NCI-H345 (cell line): ENCODE measurements at places on chromosomes 1 and 21.

DNA sequence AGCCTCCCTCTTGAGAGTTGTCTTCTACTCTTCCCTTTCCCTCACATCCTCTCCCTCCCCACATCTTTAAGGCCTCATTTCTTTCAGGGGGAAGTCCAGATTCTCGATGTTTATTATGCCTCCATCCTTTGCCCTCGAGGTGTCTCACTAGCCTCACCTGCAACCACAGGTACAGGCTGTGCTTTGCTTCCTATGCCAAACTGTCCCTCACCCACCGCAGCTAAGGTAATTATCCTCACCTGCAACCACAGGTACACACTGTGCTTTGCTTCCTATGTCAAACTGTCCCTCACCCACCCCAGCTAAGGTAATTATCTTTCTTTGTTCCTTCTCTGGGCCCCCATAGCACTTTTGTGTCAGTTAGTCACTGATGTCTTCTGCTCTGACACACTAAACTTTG lies 328.1 kb upstream of the SNX7 start:
- no peak for DNase-seq

- DNase-seq, result no peak
Observed at GRCh38 chr1:13228343-13228781, 2.4 kb upstream of the PRAMEF18 start.

DNA sequence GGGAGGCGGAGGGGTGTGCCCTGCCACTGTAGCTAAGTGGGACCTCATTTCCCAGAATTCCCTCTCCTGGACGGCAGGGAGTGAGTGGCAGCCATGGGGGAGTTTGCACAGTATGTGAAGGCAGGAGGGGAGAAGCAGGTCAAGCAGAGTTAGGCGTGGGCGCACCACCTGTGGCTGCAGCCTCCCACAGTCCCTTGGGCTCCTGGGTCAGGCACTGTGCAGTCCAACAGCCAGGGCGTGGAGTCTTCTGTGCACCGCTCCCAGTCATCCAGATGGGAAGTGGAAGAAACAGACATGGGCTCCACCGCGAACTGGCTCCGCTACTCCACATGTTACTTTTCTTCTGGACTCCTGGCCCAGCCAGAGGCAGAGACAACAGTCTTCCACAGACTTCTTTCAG lies 85.4 kb upstream of the TIAM1 start:
- no peak for DNase-seq

- no peak for DNase-seq
Observed at GRCh38 chr1:14803002-14803789, 204.7 kb downstream of the KAZN start.

DNA sequence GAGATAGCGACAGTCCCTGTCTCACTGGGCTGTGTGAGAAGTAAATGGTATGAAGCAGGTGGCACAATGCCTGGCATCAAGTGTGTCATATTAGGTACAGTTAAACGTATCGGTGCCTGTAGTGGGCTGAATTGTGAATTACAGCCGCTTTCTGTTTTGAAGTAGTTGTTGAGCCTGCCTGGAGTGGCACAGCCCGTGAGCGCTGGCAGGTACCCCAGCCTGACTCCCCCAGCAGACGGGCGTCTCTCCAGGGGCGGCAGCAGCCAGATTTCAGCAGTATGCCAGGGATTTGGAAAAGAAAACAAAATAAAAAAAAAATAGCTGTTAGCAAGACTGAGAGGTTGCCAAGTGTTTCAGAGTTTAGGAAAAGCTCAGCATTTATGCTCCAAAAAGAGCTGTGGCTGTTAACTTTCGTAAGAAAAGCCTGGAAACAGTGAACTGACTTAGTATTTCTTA lies 26.6 kb upstream of the GPR153 start:
- DNase-seq, result no peak

DNA sequence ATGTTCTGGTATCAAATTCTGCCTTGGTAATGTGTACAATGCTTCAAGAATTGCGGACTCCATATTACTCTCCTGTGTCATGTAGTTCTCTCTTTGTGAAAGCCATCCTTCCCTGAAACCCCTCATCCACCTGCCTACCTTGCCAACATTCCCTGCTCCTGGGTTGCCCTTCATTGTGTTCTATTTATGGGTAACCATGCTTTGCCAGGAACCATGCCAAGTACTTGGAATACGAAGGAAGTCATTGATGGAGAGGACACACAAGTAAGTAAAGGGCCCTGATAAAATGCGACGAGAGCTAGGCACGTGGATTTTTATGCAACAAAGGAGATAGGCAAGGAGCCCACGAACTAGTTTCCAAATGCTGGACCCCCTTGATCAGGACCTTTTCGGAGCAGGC lies 300.8 kb downstream of the DISC1 start:
- DNase-seq, result peak; percentile 65

GRCh38 chr1:207172321-207172720 lies 68.3 kb downstream of the C4BPA start:
- DNase-seq, result no peak

DNA sequence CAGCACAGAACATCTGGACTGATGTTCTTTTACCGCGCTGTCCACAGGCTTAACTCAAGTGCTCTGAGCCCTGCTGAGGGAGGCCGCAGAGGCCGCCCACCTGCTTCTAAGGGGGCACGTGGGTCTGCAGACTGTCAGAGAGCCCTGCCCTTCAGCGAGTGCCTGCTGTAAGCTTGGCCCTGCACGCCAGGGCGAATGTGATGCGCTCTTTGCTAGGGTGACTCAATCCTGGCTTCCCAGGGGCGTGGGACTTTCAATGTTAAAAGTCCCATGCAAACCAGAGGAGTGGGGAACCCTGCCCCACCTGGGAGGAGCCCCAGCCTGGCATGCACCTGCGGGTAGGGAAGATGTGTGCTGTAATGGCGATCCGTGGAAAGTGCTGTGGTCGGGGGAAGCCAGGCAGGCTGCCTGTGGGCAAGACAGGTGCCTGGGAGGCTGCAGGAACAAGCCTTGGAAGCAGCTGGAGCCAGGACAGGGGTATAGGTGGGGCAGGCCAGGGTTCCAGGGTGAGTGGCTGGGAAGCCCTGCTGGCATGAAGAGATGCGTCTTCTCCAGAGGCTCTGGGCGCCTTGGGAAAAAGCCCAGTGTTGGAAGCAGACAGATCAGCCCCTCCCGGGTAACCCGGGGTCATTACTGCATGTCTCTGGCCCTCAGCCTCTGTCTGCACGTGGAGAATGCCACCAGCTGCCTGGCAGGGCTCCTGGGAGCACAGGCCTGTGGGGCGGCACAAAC lies 594 bp upstream of the PANK4 start:
- DNase-seq, result no peak

DNA sequence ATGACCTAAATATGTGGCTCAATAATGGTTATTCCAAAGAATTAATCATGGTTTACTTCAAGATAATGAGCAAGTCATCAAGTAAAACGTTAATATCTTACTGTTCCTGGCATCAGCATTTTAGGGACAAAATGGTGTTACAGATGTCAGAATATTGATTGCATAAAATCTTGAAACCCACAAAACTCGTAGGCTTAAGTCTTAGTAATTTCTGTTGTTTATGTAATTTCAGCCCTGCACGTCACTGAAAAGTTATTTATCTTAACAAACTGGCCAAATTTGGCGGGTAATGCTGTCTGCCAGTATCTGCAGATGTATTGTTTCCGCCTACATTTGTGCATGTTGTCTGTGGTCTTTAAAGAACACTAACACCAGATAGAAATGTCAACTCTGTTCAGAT lies 25.8 kb downstream of the CDC7 start:
- DNase-seq, result no peak

- DNase-seq, result peak; percentile 2
Observed at GRCh38 chr1:186722711-186723309, 42.6 kb upstream of the PTGS2 start.

DNA sequence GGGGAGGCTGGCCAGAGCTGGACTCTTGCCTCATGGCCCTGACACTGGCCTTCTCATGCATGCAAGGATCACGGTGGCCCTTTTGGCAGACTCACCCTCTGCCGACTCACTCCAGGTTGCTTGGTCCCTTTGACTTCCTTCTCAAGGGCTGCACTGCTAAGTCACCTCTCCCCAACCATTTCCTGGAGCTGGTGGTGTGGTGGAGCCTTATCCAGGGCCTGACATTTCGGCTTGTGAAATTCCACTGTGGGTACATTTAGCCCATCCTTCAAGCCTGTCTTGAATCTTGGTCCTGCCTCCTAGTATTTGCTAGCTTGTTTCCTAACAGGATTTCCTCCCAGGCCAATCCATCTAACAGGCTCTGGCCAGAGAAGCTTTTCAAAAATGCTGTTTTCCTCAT lies 52.6 kb upstream of the JUN start:
- DNase-seq, result no peak

DNA sequence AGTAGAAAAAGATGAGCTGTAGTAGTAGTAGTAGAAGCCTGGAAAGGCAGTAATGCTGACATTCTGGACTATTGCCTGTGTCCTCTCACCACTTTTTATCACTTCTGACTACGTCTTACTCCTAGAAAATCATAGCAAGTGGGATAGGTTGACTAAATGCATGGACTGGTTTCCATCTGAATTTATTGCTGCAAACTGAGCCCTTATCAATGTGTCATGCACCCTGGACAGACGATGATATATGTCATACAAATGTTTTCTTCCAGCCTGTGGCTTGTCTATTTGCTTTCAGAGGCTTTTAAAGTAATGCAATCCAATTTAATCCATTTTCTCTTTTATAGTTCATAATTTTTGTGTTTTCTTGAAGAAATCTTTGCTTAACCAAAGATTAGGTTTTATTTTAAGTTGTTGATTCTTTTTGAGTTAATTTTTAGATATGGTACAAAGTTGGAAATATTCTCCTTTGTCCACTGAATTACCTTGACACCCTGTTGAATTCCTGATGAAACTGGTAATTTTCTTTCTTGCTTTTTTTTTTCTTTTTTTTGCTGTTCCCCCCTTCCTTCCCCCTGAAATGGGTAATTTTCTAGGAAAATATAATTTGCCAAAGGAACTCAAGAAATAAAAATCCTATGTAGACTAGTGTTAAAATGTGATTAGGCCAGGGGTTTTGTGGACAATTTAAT lies 47.1 kb downstream of the PHACTR4 start:
- DNase-seq, result no peak

GRCh38 chr1:205948039-205948438 lies 4.8 kb upstream of the SLC26A9 start:
- DNase-seq, result no peak

- DNase-seq, result no peak
Observed at GRCh38 chr21:33286076-33286475, 19.9 kb downstream of the IL10RB start.

DNA sequence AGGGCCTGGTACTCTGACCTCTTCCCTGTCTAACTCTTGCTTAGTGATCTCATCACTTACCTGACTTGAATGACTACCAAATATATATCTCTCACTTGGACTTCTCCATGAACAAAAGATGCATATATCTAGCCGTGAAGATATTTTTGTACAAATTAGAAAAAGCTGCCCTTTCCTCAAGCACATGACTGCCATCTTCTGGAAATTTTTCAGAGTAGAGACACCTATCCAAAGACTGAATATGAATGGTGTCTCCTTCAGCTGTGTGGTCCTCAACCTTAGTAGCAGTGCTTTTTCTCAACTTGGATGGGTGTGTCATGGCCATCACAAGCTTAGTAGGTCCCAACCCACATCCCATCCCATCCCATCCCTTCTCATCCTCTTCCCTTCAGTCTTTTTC lies 142.3 kb downstream of the DNM3 start:
- peak; percentile 2 for DNase-seq

DNA sequence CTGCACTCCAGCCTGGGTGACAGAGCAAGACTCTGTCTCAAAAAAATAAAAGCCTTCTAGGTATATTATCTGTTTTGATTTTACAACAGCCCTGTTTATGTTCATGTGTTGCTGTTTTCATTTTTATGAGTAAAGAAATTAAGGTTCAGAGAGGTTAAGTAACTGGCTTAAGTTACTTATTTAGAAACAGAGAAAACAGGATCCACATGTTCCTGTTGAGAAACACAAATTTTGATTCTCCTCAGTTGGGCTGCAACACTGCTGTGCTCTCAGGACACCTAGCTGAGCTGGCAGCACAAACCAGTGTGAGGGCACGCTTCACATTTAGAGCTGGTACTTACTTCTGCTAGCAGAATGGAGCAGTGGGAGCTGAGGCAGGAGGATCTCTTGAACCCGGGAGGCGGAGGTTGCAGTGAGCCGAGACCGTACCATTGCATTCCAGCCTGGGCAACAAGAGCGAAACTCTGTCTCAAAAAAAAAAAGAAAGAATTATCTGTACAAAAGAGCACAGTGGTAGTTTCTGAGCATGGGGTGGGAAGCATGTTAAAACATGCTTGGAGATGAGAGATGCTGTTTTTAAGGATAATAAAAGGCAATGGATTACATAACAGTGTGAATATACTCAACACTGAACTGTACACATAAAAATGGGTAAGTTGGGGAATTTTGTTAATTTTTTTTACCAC lies 2.4 kb downstream of the SPRTN start:
- DNase-seq, result no peak

DNA sequence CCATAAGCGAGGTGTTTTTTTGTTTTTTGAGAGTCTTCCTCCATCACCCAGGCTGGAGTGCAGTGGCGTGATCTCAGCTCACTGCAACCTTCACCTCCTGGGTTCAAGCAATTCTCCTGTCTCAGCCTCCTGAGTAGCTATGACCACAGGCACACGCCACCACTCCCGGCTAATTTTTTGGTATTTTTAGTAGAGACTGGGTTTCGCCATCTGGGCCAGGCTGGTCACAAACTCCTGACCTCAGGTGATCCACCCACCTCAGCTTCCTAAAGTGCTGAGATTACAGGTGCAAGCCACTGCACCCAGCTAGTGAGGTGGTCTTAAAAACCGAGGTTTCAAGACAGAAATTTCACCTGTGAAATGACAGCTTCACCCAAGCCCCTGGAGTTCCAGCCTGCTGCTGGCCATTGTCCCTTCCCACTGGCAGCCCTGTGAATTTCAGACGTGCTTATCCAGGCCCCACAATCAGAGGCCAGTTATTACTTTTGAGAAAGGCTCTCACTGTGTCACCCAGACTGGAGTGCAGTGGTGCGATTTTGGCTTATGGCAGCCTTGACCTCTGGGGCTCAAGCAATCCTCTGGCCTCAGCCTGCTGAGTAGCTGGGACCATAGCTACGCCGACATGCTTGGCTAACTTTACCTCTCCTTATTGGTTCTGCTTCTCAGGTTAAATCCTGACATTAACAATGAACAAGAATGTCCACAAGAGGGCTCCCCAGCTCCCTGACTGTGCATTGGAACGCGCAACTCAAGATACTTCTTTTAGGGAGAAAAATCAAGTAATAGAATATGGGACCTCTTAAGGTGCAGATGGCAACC lies 19.4 kb downstream of the ENO1 start:
- peak; percentile 28 for DNase-seq

DNA sequence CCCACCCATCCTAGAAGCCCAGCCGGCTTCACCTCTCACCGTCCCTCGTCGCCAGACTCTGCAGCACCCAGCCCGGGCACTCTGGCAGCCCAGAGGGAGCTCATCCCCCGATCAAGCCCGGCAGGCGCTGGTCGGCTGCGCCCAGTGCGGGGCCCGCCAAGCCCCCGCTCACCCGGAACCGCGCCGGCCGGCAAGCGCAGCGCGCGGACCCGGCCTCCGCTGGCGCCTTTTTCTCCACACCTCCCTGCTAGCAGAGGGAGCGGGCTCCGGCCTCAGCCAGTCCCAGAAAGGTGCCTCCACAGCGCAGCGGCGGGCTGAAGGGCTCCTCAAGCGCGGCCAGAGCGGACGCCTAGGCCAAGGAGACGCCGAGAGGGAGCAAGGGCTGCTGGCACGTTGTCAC lies 2023.3 kb downstream of the NCAM2 start:
- no peak for DNase-seq

GRCh38 chr1:165431079-165431478 lies 13.8 kb downstream of the RXRG start:
- DNase-seq, result no peak

- DNase-seq, result no peak
Observed at GRCh38 chr1:157151073-157151472, 12.9 kb upstream of the ETV3 start.

GRCh38 chr1:201499795-201500669 lies 6.9 kb downstream of the CSRP1 start:
- DNase-seq, result no peak

- no peak for DNase-seq
Observed at GRCh38 chr1:77095236-77095635, 124.0 kb downstream of the PIGK start.
